Cardiac septum (tissue), 1 donor: ENCODE measurements at places on chromosomes 1 and 21. TPM values are rescaled to one million over a fixed set of nuclear protein-coding genes. Genes with fewer than 3 reads are reported as not detected.

Gene SH2D5
- not detected for total RNA-seq

Gene ACTL8
- not detected for total RNA-seq

DNA sequence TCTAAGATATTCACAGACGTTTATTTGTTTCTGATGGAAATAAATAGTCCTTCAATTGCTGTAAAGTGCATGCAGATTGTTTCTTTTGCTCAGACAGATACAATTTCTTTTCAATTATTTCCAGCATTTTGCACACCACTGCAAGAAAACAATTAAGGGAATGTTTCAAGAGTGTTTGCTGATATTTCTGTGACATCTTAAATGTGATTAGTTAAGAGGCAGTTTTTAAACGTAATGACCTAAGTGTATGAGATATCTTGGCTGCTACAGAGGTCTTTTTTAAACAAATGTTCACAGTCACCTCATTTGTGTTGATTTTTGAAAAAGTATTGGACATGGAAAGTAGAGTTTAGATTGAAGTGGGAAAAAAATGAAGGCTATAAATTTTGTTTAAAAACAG lies 262.3 kb upstream of the BRINP3 start:
- no peak for DNase-seq

GRCh38 chr1:78676347-78676982 lies 26.8 kb downstream of the IFI44 start:
- no peak for DNase-seq

DNA sequence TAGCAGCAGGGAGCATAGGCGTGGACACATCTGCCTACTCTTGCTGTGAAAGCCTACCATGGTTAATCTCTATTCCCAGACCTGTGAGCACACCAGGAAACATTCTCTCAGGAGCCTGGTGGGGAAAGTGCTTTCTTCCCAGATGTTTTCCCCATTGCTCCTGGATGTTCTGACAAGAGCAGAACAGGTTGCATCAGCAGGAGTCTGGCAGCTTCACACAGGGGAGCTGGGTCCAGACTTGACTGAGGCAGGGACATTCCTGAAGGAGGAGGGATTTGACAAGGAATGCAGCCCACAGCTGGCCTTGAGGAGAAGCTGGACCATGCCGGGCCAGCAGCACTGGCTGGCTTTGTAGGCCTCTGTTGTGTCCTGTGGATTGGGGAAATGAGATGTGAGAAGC lies 21.0 kb upstream of the ARTN start:
- no peak for DNase-seq

GRCh38 chr1:20726118-20726911 lies 6.2 kb downstream of the SH2D5 start:
- no peak for DNase-seq

GRCh38 chr21:31558962-31559367 lies 100.5 kb upstream of the SOD1 start:
- DNase-seq: peak; percentile 87

DNA sequence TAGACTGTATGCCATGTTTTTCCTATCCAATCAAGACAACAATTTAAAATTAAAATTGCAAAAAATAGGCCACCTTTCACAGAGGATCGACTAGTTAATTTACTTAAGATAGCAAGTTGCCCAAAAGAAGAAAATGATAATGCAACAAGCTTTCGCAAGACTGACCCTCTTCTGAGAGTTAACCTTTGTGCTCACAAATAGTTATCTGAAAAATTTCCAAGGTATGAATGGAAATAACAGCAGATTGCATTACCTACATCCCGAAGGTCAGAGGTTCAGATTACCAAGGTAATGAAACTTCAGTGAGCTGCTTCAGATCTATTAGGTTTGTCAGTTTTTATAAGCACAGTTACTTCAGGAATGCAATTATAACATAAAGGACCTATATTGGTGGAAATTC lies 298.0 kb downstream of the KCTD3 start:
- DNase-seq: no peak

DNA sequence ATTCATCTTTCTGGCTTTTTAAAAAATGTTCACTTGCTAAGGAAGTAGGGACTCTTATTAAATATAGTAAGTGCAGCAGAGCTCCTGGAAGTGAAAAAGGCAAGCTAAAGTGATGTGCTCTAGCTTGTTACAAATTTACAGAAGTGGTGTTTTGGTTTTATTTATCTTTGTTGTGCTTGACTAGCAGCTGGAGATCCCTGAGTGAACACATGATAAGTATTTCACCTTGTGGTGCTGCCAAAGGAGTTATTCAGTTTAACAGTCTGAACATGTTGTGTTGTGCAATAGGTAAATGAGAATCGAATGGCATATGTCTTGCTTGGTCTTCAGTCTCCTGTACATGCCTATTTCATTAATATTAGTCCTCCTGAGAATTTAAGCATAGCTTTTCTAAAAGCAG lies 315.7 kb downstream of the TPR start:
- no peak for DNase-seq

DNA sequence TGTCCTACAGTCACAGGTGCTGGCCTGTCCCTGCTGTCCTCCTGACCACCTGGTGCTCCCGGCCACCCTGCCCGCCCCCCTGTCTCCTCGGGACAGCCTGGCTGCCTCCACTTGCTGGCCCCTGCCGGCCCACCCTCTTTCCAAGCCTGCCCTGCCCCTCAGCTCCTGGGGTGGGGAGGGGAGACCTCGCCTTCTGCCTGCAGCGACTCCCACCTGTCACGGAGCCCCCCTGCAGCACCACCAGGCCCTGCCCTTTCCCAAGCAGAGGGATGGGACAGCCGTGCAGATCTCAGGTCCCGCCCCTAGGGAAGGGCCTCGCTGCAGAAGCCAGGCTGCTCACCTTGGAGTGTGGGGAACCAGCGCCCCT lies 7.5 kb downstream of the LRRC3 start:
- no peak for DNase-seq
